NCI-H1092 treated with DMSO at 0.1 percent for 48 hours (cell line): ENCODE measurements at places on chromosomes 2 and 18.

DNA sequence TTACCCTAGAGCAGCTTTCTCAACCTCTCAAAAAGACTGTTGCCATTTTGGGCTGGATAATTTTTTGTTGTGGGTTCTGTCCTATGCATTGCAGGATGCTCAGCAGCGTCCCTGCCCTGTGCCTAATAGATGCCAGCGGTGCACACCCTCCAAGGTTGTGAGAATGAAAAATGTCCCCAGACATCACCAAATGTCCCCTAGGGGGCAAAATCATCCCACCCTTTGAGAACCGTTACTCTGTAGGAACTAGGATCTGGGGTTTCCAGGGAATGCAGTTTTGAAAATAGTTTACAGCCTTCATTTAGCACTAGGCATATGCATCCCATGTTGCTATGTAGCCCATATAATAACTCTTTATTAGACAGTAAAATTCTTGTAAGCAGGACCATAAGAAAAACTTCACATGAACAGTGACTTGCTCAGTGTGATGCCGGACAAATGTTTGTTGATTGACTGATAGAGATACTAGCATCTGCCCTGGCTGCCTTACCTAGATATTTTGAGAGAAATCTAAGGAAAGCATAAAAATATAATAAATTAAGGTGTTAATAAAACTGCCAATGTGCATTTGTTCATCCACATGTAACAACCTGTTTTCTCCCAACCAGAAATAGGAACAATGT, 79.2 kb upstream of the EPC2 start:
- DNase-seq = no peak

DNA sequence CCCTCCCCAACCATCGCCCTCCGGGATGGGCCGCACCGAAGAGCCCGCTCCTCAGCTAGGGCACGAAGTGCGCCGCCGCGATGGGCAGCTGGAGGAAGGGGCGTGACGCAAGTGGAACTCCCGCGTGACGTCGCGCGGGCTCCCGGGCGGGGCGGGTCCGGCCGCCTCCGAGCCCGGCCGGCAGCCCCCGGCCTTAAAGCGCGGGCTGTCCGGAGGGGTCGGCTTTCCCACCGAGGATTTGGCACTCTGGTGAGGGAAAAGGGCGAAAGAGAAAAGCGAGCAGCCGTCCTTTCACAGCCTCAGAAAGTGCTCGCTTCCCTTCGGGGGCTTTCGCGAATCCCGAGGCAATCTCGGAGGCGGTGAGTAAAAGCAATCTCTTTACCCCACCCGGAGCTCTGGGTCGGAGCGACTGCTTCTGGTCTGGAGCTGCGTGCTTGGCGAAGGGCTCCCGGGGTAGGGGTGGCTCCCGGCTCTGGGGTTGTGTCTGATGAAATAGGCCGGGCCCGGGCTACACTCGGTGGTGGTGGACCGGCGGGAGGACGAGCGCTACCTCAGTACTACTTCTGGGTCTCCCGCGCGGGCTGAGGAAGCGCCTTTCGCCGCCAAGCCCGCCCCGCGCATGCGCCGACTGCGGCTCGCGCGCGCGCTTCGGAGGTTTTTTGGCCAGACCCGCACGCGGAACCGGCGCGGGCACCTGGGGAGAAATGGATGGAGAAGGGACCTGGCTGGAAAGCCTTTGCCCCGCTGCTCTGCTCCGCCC, at the start of gene RBBP8:
RBBP8 (plus strand) TSS at position 123 of the 760 bp plus-strand sequence. CDS start 3,524 bp downstream, outside the sequence.
- DNase-seq = peak; percentile 92

DNA sequence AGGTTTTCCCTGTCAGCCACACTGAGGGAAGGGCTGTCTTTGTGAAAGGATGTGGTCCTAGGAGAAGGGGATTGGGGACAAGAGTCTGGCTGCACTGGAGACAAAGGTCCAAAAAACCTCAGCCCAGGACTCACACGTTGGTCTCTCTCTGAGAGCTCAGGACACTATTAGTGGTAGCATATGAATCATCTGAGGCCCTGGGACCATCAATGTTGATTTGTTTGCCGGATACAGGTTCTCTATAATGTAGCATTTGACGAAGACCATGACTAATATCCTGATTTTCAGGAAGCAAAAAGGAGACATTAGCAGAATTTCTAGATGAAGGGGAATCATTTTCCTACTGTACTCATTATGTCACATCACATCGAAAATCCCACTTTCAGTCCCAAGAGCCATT, 22.2 kb upstream of the DNAH6 start:
- no peak for DNase-seq

GRCh38 chr2:138012968-138013367, 48.7 kb downstream of the HNMT start:
- DNase-seq = no peak

DNA sequence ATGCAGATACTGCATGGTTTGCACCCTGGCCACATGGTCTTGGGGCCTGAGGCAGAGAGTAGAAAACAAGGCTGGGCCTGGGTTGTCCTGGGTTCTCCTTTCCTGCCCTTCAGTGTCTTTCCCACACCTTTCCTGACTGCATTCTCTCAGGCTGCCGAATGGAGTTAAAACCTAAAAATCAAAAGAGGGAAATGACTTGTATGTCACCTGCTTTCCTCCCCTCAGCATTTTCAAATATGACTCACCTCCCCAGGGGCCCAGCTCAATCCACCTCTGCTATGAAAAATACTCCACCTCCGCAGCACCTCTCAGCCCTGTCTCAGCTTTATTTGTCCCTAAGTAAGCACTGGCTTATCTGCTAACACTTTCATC, 457.8 kb upstream of the MEX3C start:
- no peak for DNase-seq

- DNase-seq = no peak
Measured at GRCh38 chr2:160921386-160921964, 238.8 kb upstream of the TANK start.

GRCh38 chr2:42876326-42876751, 84.0 kb upstream of the HAAO start:
- DNase-seq = no peak

DNA sequence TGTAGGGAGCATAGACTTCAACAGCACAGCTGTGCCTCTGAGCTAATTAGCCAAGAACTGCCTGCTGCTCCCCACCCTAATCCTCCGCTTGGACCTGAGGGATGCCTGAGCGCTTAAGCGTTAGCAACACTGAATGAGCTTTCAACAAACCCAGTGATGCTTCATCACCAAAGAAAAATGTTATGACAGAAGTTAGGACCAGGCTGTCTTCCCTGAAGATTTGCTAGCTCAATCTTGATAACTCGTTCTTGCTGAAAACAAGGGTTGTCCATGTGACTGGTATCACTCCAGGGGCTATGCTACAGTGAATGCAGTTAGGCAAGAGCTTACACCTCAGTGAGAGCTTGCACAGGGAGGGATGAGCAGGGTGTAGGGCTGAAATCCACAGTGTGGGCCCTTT, 190.7 kb upstream of the SIX2 start:
- no peak for DNase-seq

DNA sequence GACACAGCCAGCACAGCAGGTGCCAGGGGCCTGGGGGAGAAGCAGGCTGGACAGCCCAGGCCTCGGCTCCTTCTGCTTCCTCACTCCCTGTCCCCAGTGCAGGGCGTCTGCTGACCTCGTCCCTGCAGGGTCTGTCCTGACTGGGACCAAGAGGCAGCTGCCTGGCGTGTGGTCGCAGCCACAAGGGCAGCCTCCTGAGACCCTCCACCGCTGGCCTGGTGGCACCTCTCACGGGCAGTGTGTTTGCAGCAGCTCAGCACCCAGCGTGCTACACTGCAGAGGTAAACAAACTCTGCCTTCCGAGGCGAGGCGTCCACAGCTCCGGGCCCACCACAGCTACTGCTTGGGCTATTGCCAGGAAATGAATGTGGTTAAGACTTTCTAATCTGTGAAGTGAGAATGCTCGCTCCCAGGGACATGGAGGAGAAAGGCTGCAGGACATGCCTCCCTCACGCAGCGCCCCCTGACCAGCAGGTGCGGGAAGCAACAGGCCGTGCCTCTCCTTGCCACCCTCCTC, 46.1 kb upstream of the HPCAL1 start:
- peak; percentile 1 for DNase-seq

- no peak for DNase-seq
Measured at GRCh38 chr18:48219810-48220499, 189.2 kb downstream of the ZBTB7C start.

DNA sequence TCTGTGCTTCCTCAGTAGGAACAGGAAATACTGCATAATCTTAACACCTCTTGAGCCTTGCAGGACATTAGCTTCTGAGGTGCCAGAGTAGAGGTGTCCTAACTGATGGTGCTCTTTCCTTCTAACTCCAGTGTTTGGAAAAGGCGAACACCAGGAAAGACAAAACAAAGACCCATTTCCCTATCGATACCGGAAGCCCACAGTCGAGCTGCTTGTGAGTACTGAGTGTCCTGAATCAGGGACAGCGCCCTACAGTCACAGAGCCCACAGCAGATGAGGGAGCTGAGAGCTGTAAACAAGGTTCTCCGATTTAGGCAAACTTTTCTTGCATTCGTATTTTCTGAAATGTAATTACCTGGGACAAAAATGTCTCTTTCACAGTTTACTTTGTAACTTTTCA, 50.7 kb downstream of the SLC14A2 start:
- DNase-seq = no peak

GRCh38 chr2:104344985-104345384, 508.9 kb upstream of the POU3F3 start:
- DNase-seq = no peak

DNA sequence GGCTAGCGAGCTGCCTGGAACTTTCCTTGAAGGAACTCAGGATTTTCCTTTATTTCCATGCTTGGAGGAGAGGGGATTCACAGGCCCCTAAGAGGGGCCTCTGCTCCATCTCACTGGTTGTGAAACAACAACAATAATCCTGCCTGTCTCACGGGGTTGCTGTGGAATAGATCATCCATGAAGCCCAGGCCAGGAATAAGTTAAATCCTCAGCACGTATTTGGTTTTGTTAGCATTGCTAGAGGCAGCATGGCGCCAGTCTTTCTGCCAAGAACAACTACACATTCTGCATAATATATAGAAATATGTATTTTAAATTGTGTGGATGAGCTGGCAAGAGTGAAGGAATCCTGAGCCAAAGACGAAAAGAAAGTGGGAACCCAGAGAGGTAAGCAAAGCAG, 80.8 kb upstream of the L3MBTL4 start:
- DNase-seq = no peak
